ENCODE measurements at places on chromosomes 13 and 19.
A peak's percentile ranks its signal among the peaks of the same experiment; 100 is the strongest.

- no peak for DNase-seq
Measured at GRCh38 chr13:42977219-42977659, 14.8 kb downstream of the EPSTI1 start.

DNA sequence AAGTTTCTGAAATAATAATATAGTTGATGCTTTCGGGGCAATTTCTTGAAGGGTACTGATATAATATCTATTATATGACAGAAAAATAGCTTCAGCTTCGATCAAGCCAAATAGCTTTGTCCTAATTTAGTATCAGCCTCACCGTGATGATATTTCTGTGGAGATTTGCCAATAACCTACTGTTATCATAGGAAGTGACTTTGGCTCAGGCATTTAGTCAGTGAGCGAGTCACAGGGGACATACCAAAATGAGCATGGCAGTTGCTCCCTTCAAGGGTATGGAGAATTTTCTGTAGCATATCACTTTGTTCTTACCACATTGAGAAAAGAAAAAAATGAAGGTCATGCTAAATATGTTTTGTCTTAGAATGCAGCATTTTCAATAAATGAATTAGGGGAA lies 767.6 kb upstream of the SLITRK1 start:
- DNase-seq: no peak

DNA sequence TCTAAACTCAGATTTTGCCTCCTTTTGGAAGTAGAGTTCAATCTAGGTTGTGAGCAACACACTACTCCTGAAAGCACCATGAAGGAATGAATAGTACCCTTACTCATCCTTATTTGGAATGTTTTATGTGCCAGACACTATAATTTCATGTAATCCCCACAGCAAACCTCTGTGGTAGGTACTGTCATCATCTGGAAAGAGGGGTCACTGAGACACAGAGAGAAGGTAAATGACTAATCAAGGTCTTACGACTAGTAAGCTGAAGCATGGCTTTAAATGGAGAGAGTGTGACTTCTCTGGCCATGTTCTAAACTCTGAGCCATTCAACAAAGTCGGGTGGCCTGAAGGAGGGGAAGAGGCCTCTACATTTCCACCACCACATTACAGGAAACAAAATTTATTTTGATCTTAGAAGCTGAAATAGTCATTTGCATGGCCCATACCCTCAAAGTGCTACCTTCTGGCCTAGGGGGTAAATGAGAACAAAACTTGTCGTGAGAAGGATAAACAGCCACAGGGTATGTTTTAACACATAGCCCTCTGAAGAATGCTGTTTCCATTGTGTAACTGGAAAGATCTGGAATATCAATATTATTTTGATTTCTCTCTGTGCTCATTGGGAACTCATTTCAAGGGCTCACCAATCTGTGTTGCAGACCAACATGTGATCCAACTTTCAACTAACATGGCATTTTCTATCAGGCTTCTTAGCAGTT lies 180.8 kb upstream of the RFC3 start:
- DNase-seq: no peak

GRCh38 chr19:29841559-29842367 lies 30.0 kb downstream of the CCNE1 start:
- peak; percentile 76 for DNase-seq

GRCh38 chr13:111956261-111957151 lies 110.4 kb upstream of the SOX1 start:
- no peak for DNase-seq

Data from SW480 (cell line).